ENCODE measurements at places on chromosomes 12 and 14.

DNA sequence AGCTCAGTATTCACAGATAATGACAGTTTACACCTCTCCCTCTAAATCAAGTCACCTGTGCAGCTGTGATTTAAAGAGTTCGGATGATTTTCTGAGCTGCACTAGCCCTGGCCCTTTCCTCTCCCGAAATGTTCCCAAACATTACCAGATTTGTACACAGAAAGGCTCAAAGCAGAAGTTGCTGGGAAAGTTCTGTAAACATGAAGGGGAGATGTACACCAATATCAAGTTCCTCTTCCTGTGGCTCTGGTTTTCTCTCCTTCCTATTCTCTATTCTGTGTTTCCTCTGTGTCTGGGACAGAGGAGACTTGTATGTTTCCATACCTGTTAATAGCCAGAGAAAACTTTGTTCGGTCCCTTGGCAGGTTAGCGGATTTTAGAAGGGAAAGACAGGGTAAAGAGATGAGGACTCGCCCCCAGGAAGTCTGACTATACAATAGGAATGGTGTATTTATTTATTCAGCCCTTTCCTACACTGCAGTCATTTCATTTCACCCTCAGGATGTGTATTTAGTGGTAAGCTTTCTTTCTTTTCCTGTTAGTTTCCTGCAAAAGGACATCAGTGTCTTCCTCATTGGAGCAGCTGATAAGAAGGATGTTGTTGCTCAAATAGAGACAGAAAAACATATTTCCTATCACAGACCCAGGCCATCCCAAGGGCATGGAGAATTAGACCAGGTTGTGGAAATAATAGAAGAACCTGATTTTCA, 7.6 kb upstream of the NUMB start:
- DNase-seq = no peak

- peak; percentile 45 for DNase-seq
These were observed at the start of gene TCHP for GRCh38 chr12:109899783-109900751. Gene TCHP, plus strand, starts transcription at chr12:109900274. Its CDS starts 2,753 bp downstream, at chr12:109903027.

DNA sequence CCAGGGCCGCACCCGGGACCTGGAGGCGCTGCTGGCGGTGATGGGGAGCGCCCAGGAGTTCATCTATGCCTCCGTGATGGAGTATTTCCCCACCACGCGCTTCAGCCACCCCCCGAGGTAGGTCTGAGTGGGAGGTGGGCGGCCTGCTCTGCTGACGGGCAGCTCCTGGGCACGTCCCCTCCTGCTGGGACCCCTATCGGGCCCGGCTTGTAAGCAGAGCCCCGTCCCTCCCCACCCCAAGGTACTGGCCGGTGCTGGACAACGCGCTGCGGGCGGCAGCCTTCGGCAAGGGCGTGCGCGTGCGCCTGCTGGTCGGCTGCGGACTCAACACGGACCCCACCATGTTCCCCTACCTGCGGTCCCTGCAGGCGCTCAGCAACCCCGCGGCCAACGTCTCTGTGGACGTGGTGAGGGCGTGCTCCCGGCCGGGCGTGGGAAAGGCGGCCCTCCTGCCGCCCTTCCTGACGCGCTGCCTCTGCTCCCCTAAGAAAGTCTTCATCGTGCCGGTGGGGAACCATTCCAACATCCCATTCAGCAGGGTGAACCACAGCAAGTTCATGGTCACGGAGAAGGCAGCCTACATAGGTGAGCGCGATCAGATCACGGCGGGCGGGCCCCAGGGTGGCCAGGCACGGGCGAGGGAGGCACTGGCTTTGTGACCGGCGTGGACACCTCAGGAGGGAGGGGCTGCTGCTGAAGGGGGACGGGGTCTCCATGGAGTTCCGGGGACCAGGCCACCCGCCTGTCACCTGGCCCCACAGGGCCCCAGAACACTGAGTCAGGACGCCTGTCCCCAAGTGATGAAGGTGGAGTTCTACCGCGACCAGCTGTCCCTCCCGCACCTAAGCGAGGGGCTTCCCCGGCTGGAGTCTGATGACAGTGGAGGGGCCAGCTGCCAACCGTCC, 7.3 kb downstream of the PLD4 start:
- DNase-seq = no peak

- no peak for DNase-seq
These were observed 190.6 kb downstream of the CALM1 start for GRCh38 chr14:90587252-90587910.

GRCh38 chr12:16610743-16611142, 4.8 kb upstream of the LMO3 start:
- no peak for DNase-seq

Measured in NCI-H1092 (cell line).